ENCODE measurements at places on chromosomes 3 and 15. TPM values are rescaled to one million over a fixed set of nuclear protein-coding genes. Genes with fewer than 3 reads are reported as not detected.

The SMCO1 gene
- total RNA-seq: not detected

The ISL2 gene
- total RNA-seq: 3.2 TPM

The CPLX3 gene
- total RNA-seq: not detected

The GRK7 gene
- not detected for total RNA-seq

The HDC gene
- total RNA-seq: not detected

The USP3 gene
- total RNA-seq: 35.7 TPM

The CTXN2 gene
- not detected for total RNA-seq

The SERINC4 gene
- 0.11 TPM for total RNA-seq

The PRICKLE2 gene
- 13.0 TPM for total RNA-seq

The ZNF80 gene
- not detected for total RNA-seq

The APPL1 gene
- total RNA-seq: 30.7 TPM

The PCSK6 gene
- total RNA-seq: 8.8 TPM

The OXTR gene
- total RNA-seq: 0.63 TPM

The TBL1XR1 gene
- total RNA-seq: 100 TPM

The ZMYND10 gene
- total RNA-seq: 0.17 TPM

- no peak for DNase-seq
Observed at GRCh38 chr15:79307251-79307650, 3.7 kb upstream of the TMED3 start.

GRCh38 chr3:34157491-34157890 is 359.1 kb downstream of the PDCD6IP start:
- no peak for DNase-seq

GRCh38 chr15:59169251-59169708 is 37.4 kb upstream of the LDHAL6B start:
- peak; percentile 54 for DNase-seq

- DNase-seq: no peak
Observed at GRCh38 chr3:105349684-105350387, 16.9 kb upstream of the ALCAM start.

- no peak for DNase-seq
Observed at GRCh38 chr3:32557640-32558352, 12.9 kb downstream of the DYNC1LI1 start.

DNA sequence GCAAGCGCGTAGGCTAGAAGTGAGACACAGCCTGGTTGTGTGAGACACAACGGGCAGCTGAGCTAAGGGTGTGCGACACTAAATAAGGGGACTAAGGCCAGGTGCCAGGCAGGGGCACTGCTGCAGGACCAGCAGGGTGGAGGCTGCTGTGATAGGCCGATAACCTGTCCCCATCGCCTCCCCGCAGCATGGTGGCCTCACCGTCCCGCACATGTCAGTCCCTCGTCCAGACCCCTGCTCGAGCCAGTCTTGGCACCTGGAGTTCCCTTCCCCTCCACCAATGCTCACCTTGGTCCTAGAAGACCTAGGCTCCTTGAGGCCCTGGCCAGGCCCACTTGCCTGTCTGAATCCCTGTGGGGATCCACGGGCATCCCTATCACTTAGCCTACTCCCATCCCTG is 96.1 kb downstream of the HMG20A start:
- DNase-seq: no peak

- DNase-seq: no peak
Observed at GRCh38 chr3:64157150-64158035, 67.9 kb downstream of the PRICKLE2 start.

- no peak for DNase-seq
Observed at GRCh38 chr3:113018536-113019181, 27.9 kb downstream of the GTPBP8 start.

DNA sequence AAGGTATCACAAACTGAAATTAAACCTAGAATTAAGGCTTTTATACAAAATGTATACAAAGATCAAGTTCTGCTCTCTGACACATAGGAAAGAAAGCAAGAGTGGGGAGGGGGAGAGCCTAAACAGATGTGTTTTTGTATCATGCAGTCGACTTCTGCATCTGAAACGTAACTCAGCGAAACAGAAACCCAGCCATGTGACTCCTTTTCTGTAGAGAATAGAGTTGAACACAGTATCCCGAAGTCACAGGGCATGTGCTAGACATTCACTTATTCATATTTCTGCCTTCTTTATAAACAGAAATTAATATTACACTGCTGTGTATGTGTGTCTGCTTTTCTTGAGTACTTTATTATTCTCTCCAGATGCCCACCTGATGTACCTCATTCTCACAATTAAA is 121.0 kb downstream of the PDZRN3 start:
- no peak for DNase-seq

DNA sequence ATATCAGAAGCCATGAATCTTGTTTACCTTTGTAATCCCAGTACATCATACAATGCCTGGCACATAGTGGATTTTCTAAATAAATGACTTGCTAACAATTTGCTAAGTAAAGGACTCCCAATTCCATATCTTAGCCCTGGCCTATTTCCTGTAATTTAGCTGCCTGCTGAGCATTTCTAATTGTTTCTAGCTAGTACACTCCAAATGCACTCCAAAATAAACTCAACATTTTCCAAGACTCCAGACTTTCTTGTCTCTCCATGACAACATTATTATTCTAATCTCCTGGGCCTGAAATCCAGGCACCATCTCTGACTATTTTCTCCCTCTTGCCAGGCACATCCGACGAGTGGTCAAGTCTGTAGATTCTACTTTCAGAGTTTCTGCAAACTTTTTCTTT is 773.5 kb downstream of the SQOR start:
- no peak for DNase-seq

GRCh38 chr3:119145500-119146167 is at the start of gene TEX55:
Gene TEX55 (plus strand): TSS chr3:119146165. CDS start chr3:119146190, 25 bp downstream.
- peak; percentile 52 for DNase-seq

DNA sequence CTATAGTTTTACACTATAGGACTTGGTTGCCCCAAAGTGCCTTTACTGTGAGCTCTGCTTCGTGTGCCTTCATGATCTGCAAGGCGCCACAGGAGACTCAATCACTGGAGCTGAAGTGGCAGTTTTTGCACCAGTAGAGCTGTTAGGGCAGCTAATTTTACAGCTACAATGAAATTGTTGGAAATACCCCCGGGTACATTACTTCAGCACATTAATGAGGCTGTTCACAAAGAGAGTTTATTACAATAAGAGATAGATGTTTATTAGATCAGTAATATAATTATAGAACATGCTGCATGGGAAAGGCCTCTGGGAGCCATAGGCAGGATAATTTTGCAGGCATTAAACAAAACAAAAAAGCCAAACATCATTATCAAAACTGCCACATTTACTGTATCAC is 231.1 kb downstream of the CTNNB1 start:
- DNase-seq: no peak

- no peak for DNase-seq
Observed at GRCh38 chr3:186974824-186975313, 44.5 kb downstream of the ST6GAL1 start.

GRCh38 chr15:79948761-79949160 is 22.2 kb downstream of the BCL2A1 start:
- DNase-seq: no peak

- DNase-seq: peak; percentile 56
Observed at GRCh38 chr3:194031867-194032635, 103.9 kb upstream of the HES1 start.

DNA sequence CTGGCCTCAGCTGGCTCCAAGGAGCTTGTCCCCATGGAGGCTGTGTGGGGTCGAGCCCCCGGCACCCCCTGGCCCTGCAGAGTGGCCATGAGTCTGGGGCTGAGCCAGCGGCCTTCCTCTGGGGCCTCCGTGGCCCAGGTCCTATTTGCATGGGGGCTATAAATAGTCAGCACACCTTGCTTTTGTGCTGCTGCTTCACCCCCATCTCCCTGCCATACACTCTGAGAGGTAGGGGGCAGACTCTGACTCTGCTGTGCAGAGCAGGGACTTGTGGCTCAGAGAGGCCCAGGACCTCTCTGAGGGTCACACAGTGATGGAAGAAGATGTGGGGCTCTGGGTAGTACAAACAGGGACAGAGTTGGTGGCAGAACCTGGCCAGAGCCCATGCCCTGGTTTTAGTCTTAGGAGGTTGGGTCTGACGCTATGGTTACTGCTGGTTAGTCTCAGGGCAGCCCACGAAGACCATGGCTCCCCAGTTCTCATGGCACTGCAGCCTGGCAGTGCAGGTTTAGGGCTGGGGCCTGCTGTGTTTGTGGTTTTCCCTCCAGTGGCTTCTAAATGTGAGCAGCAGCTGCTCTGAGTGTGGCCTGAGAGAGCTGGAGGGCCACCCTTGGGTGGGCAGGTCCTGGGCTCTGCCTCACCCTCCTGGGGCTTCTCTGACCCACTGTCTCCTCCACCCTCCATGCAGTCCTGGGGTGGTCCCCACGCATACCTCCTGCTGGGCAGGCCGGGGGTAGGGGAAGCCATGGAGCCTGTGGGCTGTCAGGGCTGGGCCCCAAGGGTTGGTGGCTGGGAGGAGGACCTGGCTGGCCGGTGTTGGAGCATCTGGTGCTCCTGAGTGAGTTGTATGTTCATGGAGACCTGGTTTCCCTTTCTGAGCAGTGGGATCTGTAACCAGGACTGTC is 13.6 kb downstream of the PRKCD start:
- DNase-seq: no peak

- DNase-seq: no peak
Observed at GRCh38 chr3:13209634-13209997, 136.4 kb upstream of the IQSEC1 start.

DNA sequence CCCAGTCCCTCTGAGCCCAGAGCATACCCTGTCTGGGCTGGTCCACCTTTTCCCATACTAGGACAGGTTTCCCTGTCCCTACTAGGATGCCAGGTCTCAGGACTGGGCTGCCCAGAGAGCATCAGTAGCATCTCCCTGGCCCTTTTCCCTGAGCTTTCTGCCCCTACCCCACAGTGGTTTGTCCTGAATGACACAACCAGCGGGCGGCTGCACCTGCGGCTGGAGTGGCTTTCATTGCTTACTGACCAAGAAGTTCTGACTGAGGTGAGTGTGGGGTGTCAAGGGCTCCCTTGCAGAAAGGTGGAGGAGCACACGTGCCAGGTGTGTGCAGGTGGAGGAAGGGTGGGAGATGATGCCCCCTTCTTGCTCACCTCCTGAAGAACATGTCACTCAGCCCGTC is 33.5 kb downstream of the ESYT3 start:
- DNase-seq: no peak

GRCh38 chr3:186598108-186598784 is 14.6 kb upstream of the AHSG start:
- DNase-seq: peak; percentile 80

GRCh38 chr3:28125342-28125741 is 116.1 kb upstream of the CMC1 start:
- no peak for DNase-seq

DNA sequence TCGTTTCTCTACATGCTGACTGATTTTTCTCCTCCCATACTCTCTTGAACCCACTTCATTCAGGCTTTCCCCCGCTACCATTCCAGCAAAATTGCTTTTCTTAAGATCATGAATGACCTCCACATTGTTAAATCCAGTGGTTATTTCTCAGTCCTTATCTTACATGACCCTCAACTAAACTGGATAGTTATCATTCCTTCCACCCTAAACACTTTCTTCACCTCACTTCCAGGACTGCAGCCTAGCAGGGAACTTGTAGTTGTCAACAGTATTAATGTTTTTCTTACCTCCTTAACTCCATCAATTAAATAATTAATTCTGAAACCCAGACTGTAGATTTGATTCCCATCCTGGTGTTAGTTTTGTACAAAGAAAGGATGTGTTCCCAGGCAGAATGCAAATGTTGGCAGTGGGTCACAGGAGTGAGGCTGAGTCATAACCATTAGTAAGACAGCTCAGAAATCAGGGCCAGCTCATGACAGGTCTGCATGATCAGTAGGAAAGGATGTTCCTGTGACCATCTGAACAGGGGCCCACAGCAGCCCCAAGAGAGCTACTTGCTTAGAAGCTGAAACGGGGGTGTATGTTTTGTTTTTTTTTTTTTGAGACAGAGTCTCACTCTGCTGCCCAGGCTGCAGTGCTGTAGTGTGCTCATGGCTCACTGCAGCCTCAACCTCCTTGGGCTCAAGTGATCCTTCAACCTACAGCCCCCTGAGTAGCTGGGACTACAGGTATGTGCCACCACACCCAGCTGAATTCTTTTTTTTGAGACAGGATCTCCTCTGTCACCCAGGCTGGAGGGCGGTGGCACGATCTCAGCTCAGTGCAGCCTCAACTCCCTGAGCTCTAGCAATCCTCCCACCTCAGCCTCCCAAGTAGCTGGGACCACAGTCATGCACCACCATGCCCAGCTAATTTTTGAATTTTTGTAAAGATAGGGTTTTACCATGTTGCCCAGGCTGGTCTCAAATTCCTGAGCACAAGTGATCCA is 9.1 kb downstream of the BCL2L10 start:
- peak; percentile 99 for DNase-seq

DNA sequence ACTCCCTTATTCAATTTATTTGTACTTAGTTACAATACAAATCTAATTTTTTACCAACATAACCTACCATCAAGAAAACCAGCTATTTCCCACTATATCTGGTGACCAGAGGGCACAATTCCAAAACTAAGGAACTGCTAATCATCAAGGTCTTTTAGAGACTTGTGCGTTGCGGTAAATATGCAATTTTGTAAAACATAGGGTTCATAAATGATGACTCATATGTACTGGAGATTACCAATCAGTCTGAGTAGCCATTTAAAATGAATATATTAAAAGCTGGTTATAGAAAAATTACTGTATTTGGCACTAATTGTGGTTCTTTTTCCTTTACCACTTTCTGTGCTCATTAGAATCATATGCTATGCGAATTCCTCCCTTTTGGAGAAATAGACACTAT is 859.6 kb downstream of the ROBO1 start:
- DNase-seq: no peak

DNA sequence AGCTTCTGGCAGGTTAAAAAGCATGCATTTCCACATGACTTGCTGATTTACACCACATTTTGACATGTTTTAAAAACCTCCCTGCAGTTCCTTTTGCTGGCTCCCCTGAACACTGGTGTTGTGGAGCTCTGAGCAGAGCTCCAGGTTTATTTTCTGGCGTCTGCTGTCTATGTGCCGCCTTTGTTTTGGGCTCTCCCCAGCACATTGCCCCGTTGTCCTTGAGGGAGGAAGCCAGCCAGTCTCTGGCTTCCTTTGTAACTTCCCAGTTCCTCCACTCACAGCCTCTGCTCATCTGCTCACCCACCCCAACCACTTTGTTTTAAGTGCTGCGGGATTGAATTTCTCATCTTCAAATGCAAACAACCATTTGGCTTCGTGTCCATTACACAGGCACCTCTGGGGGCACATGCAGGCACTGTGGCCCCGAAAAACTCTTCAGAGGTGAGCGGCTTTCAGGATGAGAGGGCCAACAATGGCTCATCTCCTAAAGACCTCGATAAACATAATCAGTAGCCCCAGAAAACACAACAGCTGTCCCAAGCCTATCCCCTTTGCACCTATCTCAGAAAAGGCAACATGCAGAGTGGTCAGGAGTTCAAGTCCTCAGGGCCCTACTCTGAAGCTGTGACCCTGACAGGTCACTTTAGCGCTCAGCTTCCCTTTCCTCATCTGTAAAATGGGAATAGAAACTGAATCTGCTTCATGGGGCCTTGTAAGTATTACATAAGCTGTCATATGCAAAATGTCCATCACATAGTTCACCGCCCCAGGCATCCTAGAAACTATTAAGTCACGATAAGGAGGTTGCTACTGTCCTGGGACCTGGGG is 1.3 kb upstream of the MEF2A start:
- peak; percentile 27 for DNase-seq

Data from Daoy (cell line).